ENCODE measurements at places on chromosomes 5 and 9.

GRCh38 chr5:55411876-55412275 lies 104.1 kb downstream of the MTREX start:
- no peak for DNase-seq

GRCh38 chr5:167951116-167951515 lies 340.3 kb upstream of the WWC1 start:
- DNase-seq = no peak

DNA sequence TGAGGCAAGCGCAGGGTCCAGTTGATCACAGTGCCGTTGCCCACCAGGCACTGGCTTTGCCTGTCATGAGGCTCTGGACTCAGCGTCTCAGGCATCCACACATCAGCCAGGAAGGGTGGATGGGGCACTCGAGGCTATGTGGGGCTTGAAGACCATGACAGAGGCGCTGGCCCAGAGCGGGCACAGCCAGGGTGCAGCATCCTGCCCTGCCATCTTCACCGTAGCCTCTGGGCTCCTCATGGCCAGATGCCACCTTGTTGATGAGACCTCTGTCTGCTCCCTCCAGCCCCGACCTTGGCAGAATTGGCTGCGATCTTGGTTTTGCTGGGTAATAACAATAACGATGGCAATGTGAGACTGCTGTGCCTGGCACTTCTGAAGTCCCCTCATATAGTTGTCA lies 404.2 kb upstream of the IRX2 start:
- DNase-seq = no peak

- no peak for DNase-seq
Measured at GRCh38 chr5:94893412-94894135, 275.1 kb downstream of the SLF1 start.

DNA sequence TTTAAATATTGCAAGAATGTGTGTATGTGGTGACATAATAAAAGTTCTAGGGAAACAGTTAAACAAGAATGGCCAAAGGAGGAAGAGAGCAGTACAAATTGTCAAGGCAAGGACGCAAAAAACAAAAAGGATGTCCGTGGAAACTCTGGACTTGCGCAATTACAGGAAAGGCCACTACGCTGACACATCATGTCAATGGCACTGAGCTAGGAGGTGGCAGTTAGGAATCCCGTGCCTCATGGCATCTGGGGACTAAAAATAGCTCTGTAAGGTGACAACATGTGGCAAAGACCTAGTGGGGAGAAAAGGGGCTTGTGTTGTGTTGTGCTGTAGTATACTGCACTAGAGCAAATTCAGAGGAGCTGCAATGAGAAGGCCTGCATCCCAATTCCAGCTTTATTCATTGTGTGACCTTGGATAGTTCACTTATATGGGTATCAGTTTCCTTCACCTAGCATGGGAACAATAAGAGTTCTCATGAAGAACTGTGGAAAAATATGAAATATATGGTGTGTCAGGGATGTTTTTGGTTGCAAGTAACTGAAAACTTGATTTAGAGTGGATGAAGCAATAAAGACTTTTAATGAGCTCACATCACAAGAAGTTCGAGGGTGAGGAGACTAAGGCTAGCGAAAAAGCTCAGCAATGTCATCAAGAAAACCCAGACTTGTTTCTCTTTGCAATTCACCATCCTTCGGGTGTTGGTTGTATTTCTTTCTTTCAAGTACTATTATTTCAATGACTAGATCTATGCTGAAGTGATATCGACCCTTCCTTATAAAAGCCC lies 124.1 kb upstream of the STC2 start:
- DNase-seq = no peak
